GM12864 (cell line): ENCODE measurements at places on chromosomes 3 and 15.

GRCh38 chr3:170357176-170358041 lies at the start of gene SKIL:
TSS of gene SKIL (plus strand) at chr3:170357715. CDS start at chr3:170360332, 2,617 bp downstream.
- DNase-seq = peak; percentile 88

GRCh38 chr15:66827039-66827697 lies 125.1 kb downstream of the SMAD6 start:
- DNase-seq = no peak

- no peak for DNase-seq
Observed at GRCh38 chr3:57199895-57200297, at the start of gene HESX1. TSS of gene HESX1 (minus strand) at chr3:57199978. CDS start at chr3:57199918, 60 bp downstream.

DNA sequence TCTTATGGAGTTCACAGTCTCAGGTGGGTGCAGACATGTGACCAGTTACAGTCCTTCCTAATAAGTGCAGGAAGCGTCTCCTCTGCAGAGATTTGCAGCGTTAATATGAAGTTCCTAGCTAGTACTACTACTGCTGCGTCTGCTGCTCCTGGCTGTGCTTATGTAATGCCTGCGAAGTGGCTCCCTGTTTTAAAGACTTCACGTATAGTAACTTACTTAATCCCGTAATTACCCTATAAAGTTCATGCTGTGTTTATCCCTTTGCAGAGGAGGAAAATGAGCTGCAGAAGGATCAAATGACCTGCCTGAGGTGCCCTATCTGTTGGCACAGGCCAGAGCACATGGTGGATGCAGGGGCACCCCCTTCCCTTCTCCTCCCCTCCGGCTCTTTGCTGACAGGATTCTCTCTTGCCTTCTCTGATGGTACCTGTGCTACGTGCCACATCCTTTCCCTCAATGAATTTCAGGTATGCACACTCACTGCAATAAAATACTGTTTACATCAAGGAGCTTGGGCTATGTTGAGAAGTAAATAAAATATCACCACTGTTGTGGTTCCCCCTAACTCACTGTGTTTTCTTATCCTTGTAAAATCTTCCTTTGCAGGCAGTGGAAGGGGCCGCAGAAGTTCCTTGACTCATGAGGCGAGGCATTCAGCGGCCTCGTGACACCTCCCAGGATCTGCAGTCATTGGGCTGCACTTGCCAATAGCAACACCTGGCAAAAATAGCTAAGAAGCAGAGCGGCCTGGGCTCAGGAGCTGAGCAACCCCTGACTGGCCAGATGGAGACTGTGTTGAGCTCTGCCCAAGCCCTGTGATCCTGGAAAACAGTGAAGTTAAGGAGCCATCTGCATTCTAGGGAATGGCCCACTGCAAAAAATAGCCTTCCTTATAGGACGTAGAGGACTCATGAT lies 188.9 kb upstream of the ATP10A start:
- DNase-seq = no peak
